ENCODE measurements at places on chromosomes 6 and 20.

- no peak for DNase-seq
Observed at GRCh38 chr6:55998576-55998975, 123.2 kb upstream of the BMP5 start.

DNA sequence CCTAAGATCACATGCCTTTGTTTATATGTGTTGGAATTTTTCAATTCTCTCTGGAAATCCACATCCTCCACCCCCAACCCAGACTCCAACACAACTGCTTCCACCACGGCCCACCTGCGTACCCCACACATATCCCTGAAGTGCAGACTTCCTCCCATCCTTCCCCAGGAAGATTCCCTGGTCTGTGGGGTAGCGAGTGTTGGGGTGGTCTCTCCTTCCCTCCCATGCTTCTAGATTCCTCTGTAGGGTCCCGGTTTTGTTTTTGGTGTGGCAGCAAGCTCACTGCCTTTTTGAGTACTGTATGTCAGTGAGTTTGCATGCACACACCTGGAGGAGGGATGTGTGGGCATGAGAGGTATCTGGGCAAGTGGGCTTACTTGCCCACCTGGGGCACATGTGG is 127.6 kb downstream of the MRPL14 start:
- DNase-seq, result no peak

GRCh38 chr20:2984956-2985661 is 58.3 kb upstream of the GNRH2 start:
- DNase-seq, result peak; percentile 75

GRCh38 chr20:828987-829386 is 4.5 kb upstream of the FAM110A start:
- DNase-seq, result no peak

- no peak for DNase-seq
Observed at GRCh38 chr6:130453230-130453629, 87.4 kb downstream of the TMEM200A start.

DNA sequence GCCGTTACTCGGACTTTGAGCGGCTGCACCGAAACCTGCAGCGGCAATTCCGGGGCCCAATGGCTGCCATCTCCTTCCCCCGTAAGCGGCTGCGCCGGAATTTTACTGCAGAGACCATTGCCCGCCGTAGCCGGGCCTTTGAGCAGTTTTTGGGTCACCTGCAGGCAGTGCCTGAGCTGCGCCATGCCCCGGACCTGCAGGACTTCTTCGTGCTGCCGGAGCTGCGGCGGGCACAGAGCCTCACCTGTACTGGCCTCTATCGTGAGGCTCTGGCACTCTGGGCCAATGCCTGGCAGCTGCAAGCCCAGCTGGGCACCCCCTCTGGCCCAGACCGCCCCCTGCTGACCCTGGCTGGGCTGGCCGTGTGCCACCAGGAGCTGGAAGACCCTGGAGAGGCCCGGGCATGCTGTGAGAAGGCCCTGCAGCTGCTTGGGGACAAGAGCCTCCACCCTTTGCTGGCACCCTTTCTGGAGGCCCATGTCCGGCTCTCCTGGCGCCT is 7.2 kb downstream of the SNX21 start:
- DNase-seq, result no peak

- no peak for DNase-seq
Observed at GRCh38 chr6:152969688-152970418, 13.0 kb downstream of the FBXO5 start.

GRCh38 chr6:56757588-56757984 is 114.9 kb upstream of the DST start:
- DNase-seq, result peak; percentile 81

DNA sequence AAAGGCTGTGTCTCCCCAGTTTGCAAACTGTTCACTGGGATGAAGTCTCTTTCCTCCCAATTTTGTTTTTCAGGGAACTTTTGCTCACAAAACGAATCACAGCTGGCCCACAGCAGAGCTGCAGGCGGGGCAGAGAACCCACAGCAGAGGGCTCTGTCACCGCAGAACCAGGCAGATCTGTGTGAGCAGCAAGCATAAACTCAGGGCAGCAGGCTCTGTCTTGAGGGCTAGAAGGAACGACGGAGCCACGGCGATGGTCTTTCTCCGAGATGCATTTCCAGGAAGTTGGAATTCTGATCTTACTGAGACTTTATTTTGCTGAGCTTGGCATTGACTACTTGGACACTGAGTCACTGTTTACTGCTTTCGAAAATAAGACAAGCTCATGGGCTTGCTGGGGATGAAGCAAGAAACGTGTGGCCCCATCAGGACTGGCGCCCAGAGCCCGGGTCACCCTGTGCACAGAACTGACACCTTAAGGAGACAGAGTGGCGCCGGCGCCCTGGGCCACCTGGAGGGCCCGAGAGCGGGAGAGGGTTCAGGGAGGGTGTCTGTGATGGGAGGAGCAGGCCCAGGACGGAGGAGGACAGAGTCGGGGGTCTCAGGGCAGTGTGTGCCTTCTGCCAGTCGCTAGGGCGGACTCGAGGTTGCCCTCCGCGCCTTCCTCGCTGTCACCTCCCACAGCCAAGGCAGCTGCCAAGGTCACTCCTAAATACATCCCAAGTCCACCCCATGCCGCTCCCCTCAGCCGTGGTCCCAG is 106.3 kb upstream of the NXT1 start:
- no peak for DNase-seq

DNA sequence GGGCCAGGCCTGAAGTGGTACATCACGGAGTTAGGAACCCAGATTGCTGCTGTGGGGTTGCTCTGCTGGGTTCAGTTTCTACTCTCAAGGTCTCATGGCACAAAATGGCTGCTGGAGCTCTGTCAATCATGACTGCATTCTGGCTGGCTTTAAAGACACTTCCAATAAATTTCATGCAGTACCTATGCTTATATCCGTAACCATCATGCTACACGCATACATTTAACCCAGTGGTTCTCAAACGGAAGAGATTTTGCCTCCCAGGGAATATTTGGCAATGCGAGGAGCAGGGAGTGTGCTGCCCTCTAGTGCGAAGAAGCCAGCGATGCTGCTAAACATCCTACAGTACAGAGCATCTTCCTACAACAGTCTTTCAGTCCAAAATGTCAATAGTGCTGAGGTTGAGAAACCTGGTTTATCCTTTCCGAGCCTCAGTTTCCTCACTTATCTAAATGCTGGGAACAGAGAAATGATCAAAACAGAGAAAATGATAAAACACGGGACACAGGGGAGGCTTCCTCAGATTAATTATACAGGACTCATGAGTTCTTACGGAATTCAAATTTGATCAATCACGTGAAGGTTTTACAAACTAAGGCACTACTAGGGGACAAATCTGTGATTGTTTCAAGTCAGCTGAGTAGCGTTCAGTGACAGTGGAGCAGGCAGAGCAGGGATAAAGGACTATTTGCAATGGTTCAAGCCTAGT is 9.6 kb upstream of the SLC2A10 start:
- DNase-seq, result peak; percentile 23

GRCh38 chr20:2640899-2641298 is 11.5 kb upstream of the NOP56 start:
- no peak for DNase-seq

DNA sequence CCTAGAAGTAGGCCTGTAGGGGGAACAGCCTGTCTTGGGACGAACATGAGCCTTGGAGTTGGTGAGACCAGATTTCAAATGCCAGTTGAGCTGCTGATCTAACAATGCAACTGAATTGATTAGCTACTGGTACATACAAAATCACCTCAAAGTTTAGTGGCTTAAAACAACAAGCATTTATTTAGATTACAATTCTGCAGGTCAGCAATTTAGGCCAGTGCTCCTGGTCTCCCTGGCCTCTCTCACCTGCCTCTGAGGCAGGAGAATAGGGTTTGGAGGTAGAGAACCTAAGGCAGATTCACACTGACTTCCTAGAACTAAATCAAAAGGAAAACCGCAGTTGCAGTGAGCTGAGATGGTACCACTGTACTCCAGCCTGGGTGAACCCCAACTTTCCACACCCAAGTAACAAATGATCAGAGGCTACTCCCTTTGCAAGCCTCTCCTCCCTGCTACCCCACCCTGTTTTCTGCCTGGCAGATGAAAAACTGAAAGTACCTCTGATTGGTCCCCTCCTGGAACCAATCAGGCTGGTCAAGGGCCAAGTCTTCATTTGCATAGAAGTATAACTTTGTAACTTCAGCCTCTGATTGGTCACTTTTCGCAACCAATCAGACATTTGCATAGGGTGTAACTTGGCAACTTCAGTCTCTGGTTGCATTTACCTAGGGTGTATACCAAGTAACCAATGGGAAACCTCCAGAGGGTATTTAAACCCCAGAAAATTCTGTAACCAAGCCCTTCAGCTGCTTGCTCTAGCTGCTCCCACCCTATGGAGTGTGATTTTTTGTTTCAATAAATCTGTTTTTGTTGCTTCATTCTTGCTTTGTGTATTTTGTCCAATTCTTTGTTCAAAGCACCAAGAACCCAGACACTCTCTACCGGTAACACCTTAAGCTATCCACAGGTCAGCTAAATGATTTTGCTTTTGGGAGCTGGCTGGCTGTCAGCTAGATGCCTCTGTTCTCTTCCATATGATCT is 8.1 kb upstream of the UBR2 start:
- no peak for DNase-seq

GRCh38 chr6:28489366-28490204 is 26.0 kb downstream of the GPX6 start:
- DNase-seq, result no peak

DNA sequence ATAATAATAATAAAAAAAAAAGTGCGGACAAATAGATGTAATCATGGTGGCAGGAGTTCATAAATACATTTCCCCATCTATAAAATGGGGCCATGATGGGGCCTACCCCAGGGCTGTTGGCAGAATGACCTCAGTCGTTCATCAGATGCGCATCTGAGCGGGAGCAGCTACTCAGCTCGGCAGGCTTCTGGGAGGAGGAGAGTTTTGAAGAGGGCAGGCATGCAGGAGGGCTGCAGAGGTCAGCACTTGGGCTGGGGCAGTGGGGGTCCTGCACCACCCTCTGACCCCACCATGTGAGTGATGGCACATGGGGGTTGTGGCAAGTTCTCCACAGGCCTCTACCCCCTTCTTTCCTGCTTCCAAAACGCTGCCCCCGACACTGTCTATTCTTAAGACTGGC is 373.5 kb downstream of the ZFAND3 start:
- no peak for DNase-seq

DNA sequence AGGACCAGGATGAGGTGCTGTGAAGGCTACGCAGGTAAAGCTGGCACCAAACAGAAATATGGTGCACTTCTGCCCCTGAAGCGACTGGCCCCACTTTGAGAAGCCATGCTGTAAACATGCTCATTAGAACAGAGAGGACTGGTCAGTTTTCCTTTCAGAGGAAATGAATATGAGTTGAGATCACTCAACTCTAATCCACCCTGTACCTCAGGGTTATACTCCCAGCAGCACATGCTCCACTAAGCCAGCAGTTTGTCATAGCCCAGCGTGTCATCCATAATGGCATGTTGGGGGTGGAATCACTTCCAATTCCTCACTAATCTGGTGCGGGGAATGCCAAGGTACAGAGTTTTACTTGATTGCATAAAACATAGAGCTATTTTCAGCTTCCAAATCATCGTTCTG is 98.1 kb downstream of the HIVEP2 start:
- DNase-seq, result peak; percentile 69

GRCh38 chr6:38099221-38099620 is 279.7 kb downstream of the ZFAND3 start:
- no peak for DNase-seq

DNA sequence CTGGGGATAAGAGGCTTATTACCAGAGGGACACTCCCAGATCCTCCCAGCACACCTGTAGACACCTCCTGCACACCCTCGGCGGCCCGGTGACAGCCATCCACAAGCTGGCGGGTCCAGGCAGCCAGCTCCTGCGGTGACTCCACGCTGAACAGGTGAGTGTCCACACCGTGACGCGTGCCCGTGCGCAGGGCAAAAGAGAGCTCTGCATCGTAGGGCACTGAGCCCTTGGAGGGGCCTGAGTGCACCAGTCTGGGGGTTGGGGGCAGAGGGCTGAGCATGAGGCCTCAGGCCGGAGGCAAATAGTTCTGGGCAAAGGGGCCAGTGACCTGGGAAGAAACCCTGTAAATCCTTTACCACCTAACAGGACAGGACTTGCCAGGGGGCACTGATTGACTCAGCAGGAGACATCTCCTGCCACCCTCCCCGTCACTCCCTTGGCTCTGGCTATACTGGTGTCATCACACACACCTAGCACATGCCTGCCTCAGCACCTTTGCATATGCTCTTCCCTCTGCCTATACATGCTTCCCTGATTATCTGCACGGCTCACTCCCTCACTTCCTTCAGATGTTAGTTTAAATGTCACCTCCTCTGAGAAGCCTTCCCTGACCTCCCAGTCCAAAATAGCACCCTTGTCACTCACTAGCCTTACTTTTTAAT is 8.9 kb upstream of the CDK5RAP1 start:
- DNase-seq, result no peak

DNA sequence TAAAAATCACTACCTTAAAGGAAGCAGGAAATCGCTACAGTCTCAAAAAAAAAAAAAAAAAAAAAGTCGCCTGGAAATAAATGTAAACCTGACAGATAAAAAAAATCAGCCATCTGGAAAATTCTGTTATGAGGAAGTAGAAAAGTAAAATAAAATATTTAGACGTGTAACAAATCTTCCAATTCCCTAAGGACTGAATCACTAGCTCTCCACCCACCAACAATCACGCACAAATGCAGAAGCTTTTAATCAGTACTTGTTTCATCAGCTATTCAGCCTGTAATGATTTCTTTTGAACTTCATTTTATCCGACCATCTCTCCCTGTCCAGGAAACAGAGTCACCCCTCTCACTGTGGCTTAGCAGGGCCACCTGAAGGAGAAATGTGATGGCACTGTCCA is 59.0 kb downstream of the SLC23A2 start:
- no peak for DNase-seq

DNA sequence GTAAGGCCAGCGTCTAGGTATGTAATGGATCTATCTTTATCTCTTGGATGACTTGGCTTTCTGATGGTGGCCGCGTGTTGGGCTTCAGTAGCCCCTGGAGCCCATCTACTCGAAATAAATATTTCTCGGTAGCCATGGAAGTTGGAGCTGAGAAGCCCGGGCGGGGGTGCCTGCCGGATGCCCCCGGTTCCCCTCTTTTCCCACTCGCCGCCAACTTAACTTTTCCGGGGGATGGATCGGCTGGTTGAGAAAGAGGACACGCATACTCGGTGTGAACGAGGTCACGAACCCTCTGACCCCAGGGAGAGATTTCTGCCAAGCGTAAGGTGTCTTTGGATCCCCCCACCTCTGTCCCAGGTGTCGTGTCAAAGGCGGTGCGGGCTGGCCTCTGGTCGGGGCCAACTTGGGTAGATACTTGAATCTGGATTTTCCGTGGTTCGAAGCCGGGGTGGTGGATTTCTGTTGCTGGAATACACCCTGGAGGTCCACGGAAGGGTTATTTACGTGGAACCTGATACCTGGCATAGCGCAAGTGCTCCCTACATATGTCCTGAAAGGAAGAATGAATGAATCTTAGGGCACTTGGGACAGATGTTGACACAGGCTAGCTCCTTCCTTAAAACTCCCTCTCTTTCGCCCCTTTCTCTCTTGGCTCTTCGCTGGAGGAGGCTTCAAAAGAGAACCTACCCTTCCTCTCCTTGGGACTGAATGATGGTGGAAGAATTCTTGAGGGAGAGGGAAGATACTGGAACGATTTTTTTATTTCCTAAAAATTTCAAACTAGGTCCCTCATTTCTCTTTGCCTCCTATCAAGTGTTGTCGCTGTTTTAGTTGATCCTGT is 996 bp downstream of the DOK5 start:
- no peak for DNase-seq

GRCh38 chr6:159071843-159072769 is 27.3 kb upstream of the TAGAP start:
- no peak for DNase-seq
